ENCODE measurements at places on chromosomes 13 and 19. TPM values are rescaled to one million over a fixed set of nuclear protein-coding genes. Genes with fewer than 3 reads are reported as not detected.

Gene MAB21L1
- 0.37 TPM for polyA plus RNA-seq

Gene SLC15A1
- not detected for polyA plus RNA-seq

Gene TMEM259
- 144 TPM for polyA plus RNA-seq

Gene ZNF418
- 3.2 TPM for polyA plus RNA-seq

Gene SLC25A41
- 1.7 TPM for polyA plus RNA-seq

Gene SELENOV
- polyA plus RNA-seq: not detected

Gene CCDC70
- not detected for polyA plus RNA-seq

Gene NTF4
- 1.6 TPM for polyA plus RNA-seq

Measured in heart right ventricle (tissue), 16 donors.